ENCODE measurements at places on chromosomes 3 and 15.

DNA sequence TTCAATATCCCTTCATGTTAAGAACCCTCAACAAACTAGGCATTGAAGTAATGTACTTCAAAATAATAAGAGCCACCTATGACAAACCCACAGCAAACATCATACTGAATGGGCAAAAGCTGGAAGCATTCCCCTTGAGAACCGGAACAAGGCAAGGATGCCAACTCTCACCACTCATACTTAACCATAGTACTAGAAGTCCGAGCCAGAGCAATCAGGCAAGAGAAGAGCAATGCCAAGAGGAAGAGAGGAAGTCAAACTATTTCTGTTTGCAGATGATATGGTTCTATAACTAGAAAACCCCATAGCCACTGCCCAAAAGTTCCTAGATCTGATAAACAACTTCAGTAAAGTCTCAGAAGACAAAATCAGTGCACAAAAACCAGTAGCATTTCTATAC lies 161.9 kb downstream of the UBE2E2 start:
- DNase-seq = no peak

DNA sequence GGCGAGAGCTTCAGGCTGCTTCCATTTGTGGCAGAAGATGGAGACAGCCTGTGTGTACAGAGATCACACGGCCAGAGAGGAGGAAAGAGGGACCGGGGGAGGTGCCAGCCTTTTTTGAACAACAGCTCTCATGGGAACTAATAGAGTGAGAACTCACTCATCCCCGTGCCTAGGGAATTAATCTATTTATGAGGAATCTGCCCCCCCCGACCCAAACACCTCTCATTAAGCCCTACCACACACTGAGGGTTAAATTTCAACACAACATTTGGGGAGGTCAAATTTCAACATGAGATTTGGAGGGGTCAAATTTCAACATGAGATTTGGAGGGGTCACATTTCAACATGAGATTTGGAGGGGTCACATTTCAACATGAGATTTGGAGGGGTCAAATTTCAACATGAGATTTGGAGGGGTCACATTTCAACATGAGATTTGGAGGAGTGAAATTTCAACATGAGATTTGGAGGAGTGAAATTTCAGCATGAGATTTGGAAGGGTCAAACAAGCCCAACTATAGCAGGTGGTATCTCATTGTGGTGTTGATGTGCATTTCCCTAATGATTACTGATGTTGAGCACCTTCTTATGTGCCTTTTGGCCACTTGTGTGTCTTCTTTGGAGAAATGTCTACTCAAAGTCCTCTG lies 20.6 kb upstream of the RFTN1 start:
- no peak for DNase-seq

GRCh38 chr3:10999221-11000107 lies 6.9 kb downstream of the SLC6A1 start:
- no peak for DNase-seq

DNA sequence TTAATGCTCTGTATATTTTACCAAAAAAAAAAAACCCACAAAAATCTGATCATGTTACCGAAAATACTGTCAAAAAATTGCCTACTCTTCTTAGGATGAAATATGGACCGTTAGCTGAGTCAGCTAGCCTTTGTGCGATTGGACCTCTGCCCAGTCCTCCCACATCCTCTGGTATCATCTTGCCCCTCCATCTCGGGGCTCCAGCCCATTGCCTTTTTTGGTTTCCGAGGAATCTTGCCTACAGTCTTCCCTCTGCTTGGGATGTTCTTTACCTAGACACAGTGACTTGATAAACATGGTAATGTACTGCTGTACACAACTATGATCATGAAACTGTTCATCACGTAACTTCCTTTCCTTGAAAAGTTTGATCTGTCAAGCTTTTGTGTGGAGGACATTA lies 371.4 kb downstream of the SV2B start:
- no peak for DNase-seq

DNA sequence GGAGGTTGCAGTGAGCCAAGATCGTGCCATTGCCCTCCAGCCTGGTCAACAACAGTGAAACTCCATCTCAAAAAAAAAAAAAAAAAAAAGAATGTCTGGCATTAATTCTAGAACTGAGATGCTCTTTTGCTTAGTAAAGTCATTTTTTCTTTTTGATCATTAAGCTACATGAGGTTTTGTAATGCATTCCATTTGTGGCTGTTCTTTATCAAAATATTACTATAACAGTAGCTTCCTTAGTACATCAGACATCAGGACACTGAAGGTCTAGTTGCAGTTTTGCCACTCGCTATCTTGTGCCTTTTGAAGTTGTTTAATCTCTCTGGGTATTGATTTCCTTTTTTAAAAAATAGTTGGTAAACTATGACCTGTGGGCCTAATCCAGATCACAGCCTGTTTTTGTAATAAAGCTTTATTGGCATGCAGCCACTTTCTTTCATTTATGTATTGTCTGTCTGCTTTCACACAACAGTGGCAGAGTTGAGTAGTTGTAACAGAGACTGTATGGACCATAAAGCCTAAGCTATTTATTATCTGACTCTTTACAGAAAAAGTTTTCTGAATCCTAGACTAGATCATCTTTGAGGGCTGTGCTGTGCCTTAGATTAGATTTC lies 76.6 kb downstream of the SLC25A26 start:
- DNase-seq = no peak

GRCh38 chr3:127220497-127220896 lies 27.6 kb downstream of the PRR23E start:
- DNase-seq = no peak

DNA sequence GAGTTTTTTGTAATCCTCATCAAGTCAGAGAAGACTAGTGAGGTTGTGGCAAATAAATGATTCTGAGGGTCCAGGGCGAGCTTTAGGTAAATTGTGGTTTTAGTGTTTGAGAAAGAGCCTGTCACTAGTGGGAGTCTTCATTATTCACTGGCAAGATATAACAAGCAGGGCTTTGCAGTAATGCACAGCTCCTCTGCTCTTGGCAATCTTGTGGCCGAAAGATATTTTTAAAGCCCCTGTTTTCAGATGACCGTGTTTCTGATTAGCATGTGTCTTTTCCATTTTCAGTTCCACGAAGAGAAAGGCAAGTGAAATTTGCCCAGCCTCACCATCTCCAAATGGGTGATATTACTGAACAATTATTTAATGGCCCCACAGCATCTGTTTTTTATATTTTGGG lies 154.0 kb upstream of the BCL6 start:
- no peak for DNase-seq
